Naive thymus-derived CD8-positive, alpha-beta T cell (primary cell): ENCODE measurements at places on chromosomes 2 and 18. TPM values are rescaled to one million over a fixed set of nuclear protein-coding genes. Genes with fewer than 3 reads are reported as not detected.

ASPRV1 gene
- polyA plus RNA-seq = 0.91 TPM

CD302 gene
- polyA plus RNA-seq = 0.19 TPM

SLC30A3 gene
- polyA plus RNA-seq = not detected

LRP1B gene
- not detected for polyA plus RNA-seq

SLC8A1 gene
- polyA plus RNA-seq = not detected

FBXO36 gene
- 1.4 TPM for polyA plus RNA-seq

UBE2E3 gene
- 55.7 TPM for polyA plus RNA-seq

ALPG gene
- polyA plus RNA-seq = not detected

UGT1A8 gene
- not detected for polyA plus RNA-seq

CRYBA2 gene
- not detected for polyA plus RNA-seq

DNA sequence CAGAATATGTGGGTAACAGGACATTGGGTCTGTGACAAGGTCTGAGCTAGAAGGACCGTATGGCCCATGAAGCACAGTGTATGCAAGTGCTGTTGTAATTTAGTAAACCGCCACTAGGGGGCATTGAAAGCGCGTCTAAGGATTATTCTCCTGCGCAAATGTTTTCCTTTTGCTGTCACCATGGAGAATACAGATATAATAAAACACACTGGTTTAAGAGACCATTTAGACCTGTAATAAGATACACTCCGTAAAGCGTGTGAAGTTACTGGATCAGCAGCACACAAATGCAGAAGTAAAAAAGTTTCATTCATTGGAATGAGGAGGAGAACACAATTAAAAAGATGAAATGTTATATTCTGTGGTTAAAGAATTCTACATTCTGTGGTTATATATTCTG lies 272.4 kb downstream of the AGAP1 start:
- peak; percentile 28 for DNase-seq

DNA sequence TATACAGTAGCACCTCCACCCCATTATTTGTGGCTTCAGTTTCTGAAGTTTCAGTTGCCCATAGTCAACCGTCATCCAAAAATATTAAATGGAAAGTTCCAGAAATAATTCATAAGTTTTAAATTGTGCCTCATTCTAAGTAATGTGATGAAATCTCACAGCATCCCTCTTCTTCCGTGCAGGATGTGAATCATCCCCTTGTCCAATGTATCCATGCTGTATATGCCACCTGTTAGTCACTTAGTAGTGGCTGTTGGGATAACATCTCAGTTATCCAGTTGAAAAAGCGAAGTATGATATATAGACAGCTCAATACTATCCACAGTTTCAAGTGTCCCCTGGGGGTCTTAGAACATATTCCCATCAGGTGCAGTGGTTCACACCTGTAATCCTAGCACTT lies 119.1 kb upstream of the OTX1 start:
- DNase-seq = no peak

DNA sequence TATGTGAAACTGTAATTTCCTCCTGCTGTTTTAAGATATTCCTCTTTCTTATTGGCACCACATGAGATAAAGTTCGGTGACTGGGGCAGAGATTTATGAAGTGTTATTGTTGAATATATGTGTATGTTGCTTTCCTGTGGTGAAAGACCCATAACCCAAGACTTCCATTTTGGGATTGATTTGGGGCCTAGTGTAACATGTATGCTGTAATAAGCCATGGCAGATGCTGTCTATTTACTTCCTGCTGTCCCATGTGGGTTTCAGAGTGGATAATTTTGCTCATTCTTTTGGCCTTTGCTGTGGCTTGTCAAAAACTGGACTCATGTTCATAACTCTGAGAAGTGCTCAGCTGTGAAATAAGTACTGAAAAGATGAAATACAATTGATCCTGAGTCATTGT lies 10.8 kb upstream of the MYO1B start:
- DNase-seq = no peak

DNA sequence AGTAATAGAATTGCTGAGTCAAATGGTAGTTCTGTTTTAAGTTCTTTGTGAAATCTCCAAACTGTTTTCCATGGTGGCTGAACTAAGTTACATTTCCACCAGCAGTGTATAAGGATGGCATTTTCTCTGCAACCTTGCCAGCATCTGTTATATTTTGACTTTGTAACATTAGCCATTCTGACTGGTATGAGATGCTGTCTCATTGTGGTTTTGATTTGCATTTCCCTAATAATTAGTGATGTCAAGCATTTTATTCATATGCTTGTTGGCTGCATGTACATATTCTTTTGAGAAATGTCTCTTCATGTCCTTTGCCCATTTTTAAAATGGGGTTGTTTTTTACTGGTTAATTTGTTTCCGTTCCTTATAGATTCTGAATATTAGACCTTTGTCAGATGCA lies 63.9 kb downstream of the LANCL1 start:
- no peak for DNase-seq

GRCh38 chr2:10233131-10234012 lies 69.3 kb upstream of the HPCAL1 start:
- no peak for DNase-seq

DNA sequence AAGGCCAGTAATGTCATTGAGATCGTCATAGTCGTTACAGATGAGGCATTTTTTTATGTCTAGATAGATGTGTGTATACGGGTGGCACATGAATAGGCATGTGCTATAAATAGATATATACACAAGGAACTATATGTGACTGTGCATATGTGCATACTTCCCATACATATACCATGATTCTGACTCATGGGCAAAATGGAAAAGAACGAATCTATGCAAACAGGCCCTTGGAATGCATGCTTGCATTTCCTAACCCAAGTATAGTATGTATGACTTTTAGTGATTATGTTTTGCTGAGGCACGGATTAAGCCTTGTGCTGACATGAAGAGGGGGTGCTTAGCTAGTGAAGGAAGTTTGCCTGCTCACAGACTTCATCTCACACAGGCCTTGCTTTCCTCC lies 111.7 kb downstream of the BCL11A start:
- DNase-seq = no peak

DNA sequence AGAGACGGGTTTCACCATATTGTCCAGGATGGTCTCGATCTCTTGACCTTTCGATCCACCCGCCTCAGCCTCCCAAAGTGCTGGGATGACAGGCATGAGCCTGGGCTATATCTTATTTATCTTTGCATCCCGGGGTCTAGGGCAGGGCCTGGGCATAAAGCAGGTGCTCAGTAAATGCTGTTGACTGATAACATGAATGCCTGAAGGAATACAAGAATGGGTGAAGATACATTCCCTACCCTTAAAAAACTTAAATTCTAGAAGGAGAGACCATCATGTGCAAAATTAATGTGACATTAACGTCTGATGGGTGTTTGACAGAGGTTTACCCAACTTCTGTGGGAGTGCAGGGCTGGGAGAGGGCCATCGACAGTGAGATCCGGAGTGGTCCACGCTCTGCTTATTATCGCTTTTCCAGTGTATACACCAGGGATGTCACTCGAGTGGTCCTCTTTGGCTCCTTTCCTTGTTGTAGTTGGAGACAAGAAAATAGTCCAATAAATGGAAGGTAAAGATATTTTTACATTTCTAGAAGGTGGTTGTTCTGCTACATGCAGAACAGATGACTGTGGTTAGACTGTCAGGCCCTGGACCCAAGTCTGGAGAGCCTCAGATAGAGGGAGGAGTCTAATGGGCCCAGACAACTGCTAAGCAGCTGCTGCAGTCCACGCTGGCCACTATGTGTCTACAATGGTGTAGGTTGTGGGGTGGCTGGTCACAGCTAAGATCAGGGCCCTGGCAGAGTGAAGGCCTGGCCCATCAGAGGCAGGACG lies 131.7 kb downstream of the MYCN start:
- DNase-seq = no peak

GRCh38 chr18:66630831-66631230 lies 26.9 kb upstream of the CDH19 start:
- no peak for DNase-seq

DNA sequence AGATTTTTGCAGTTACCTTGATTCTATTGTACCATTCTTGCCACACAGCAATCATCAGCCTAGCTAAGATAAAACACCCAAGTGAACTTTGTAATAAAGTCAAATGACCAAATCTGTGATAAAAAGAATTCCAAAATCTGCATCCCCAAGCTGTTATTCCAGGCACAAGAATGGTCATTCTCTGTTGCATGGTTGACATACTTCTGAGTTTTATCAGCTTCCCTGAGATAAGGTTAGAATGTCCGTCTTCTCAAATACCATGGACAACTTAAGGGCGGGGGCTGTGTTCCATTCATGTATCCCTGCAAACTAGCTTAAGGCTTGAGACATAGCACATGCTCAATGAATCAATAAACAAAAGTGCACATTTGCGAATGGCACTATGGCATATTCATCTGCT lies 8.1 kb upstream of the BMP10 start:
- no peak for DNase-seq

- DNase-seq = no peak
These were observed 83.9 kb upstream of the EML6 start for GRCh38 chr2:54639609-54640008.
